IMR-90 (cell line): ENCODE measurements at places on chromosomes 4 and X. TPM values are rescaled to one million over a fixed set of nuclear protein-coding genes. Genes with fewer than 3 reads are reported as not detected.

SSX2B gene
- total RNA-seq, result not detected in 2 replicates

MAGEB17 gene
- under 0.01 TPM in 2 replicates for total RNA-seq

TLR1 gene
- 1.1 TPM in 2 replicates for total RNA-seq

GPR34 gene
- total RNA-seq, result not detected in 2 replicates

SPATA18 gene
- total RNA-seq, result 4.7 and 5.0 TPM in 2 replicates

TCEAL6 gene
- total RNA-seq, result not detected in 2 replicates

TNIP3 gene
- total RNA-seq, result 0.18 and 0.28 TPM in 2 replicates

NCAPG gene
- total RNA-seq, result 26.7 and 41.7 TPM in 2 replicates

TMSB15C gene
- 2.0 and 5.8 TPM in 2 replicates for total RNA-seq

MAGED1 gene
- 415 and 484 TPM in 2 replicates for total RNA-seq

DNA sequence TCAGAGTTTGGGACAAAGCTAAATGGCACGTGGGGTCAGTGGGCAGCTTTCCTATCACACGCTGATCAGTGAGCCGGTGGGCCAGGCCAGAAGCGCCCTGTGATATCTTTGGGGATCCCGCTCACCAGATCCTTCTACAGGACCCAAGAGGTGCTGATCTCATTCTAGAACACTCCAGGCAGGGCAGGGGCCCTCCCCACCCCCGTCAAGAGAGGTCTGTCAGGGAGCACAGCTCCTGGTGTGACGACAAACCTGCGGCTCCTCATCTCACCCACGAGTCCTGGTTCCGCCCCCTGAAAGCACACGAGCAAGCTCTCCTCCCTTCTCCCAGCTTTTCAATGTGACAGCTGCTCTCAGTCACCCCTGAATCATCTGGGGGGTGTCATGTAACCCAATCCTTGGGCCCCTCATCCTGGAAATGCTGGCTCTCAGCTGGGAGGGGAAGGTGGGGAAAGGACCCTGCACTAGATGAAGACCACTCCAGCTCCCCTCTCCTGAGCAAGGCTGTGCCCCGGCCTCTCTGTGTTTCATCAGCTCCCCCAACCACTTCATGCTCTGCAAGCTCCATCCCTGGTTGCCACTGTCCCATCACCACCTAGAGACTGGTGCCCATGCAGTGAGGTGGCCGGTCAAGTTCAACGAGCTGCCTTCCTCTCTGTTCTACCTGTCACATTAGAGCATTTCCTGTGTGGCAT is 4.6 kb downstream of the HCFC1 start:
- peaks cover 18% of the 10 kb centered on the region for H3K36me3 ChIP-seq
- H3K27ac ChIP-seq, result peak overlapping the region; percentile 4; the same call in 1 of the 2 replicates
- no peaks in the 10 kb centered on the region for H3K27me3 ChIP-seq
- peaks cover 18% of the 10 kb centered on the region for H3K4me1 ChIP-seq
- H3K4me3 ChIP-seq, result no peak overlapping the region

DNA sequence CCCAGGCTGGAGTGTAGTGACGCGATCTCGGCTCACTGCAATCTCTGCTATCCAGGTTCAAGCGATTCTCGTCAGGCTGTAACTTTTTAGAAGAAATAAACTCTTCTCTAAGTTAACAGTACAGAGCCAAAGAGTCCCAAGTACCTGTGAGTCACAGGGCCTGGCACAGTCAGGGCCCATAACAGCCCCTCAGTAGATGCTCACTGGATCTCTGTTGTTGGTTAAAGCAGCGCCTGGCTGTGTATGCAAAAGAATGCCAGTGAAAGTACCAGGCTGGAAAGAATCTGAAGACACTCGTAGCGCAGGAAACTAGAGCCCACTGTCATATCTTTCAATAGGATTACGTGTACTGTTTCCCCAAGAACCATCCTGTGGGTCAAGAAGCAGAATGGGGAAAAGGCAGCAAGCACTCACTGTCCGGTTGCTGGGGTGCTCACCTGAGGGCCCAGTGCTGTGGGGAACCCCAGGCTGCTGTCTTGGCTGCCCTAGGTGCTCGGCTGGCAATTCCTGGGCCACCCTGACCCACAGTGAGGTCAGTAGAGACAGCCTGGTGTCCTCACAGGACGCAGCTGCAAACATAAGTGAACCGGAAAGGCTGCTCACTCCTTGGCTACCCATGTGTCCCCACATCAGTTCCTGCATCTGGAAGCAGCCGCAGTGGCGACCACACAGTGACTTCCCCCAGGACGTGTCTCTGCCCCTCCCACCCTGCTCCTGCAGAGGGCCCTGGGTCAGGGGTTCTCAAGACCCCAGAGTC is 3.1 kb upstream of the SLBP start:
- H3K27me3 ChIP-seq, result no peaks in the 10 kb centered on the region
- no peak overlapping the region for H3K27ac ChIP-seq
- H3K4me1 ChIP-seq, result peaks cover 9% of the 10 kb centered on the region
- no peak for DNase-seq

DNA sequence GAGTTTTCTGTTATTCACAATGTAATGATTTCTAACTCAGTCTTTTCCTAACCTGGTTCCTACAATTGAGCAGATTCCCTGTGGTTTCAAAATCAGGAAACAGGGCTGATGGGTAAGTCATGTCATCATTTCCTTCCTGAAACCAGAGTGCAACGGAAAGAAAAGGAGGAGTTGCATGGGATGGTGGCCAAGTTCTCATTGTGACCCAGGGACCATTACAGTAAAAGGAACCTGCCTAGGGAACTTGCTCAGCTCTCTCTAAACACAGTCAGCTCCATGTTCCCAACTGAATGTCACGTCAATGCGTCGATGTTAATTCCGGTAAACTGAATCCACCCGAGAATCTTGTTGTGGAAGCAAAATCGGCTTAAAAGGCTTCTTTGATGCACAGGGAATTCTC is 51.2 kb downstream of the LGI2 start:
- no peak overlapping the region for H3K4me3 ChIP-seq
- no peak for DNase-seq
- peaks cover 39% of the 10 kb centered on the region for H3K27me3 ChIP-seq

GRCh38 chr4:79948261-79948660 is 124.8 kb downstream of the ANTXR2 start:
- H3K27me3 ChIP-seq, result no peaks in the 10 kb centered on the region
- no peaks in the 10 kb centered on the region for H3K4me1 ChIP-seq
- peak; percentile 47 for DNase-seq
- no peak overlapping the region for H3K4me3 ChIP-seq

DNA sequence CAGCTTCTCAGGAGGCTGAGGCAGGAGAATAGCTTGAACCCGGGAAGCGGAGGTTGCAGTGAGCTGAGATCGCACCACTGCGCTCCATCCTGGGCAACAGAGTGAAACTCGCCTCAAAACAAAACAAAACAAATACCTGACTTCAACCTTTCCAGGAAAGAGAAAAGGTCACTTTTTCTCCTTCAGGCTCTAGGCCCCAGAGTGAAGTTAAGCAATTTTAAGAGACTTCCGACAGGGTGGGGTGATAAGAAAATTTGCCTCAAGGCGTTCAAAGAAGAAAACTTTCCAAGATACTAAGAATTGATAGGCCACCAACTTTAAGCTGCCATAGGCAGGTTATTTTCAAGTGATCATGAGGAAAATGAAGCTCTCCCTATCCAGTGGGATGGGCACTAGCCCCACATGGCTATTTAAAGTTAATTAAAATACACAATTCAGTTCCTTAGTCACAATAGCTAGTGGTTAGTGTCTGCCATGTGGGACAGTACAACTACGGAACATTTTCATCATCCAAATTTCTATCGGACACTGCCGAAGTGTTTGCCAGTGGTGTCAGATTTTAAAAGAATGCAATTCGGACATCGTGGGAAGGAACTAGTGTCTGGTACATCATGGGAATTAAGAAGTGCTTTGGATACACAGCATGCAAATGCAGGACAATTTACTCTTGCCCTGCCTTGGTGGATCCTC is 33.0 kb downstream of the SMS start:
- H3K36me3 ChIP-seq, result peaks cover 34% of the 10 kb centered on the region
- H3K27me3 ChIP-seq, result 0 out of 2 replicates have a peak, but pooled peaks cover under 1% of the 10 kb centered on the region
- DNase-seq, result no peak

- H3K27me3 ChIP-seq, result no peaks in the 10 kb centered on the region
- H3K4me1 ChIP-seq, result no peaks in the 10 kb centered on the region
- H3K36me3 ChIP-seq, result no peaks in the 10 kb centered on the region
Measured at GRCh38 chrX:23610495-23610894, 56.8 kb upstream of the PRDX4 start.

GRCh38 chr4:159363361-159363760 is 260.5 kb downstream of the RAPGEF2 start:
- H3K4me1 ChIP-seq, result peaks cover 18% of the 10 kb centered on the region
- no peaks in the 10 kb centered on the region for H3K27me3 ChIP-seq
- peak; percentile 27 for DNase-seq
- no peak overlapping the region for H3K4me3 ChIP-seq
- H3K27ac ChIP-seq, result no peak overlapping the region

GRCh38 chr4:178081176-178081575 is 638.9 kb upstream of the AGA start:
- H3K36me3 ChIP-seq, result no peaks in the 10 kb centered on the region
- no peaks in the 10 kb centered on the region for H3K4me1 ChIP-seq
- H3K27ac ChIP-seq, result no peak overlapping the region
- no peaks in the 10 kb centered on the region for H3K27me3 ChIP-seq
